WERI-Rb-1 (cell line): ENCODE measurements at places on chromosomes 16 and 17.

DNA sequence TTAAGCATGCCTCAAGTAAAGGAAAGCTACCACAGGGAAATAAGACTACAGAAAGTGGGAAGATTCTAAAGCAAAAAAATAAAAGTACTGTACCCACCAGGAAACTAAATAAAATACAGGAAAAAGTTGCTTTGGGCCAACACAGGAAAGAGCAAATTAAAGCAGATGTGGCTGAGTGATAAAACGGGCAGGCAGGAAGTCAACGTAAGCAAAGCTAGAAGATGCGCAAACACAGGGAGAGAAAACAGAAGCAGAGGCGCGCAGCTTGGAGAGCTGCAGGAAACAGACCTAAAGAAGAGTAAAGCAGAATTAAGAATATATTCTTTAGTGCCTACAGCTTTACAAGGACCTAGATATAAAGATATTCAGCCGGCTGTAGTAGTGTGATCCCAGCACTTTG is 21.7 kb downstream of the USP36 start:
- DNase-seq: no peak

- no peak for DNase-seq
These were observed 20.8 kb downstream of the UBE2G1 start for GRCh38 chr17:4345581-4346252.

GRCh38 chr17:16297367-16298139 is 55.7 kb downstream of the CENPV start:
- DNase-seq: peak; percentile 70

GRCh38 chr17:64150237-64151015 is 20.5 kb upstream of the ERN1 start:
- DNase-seq: no peak

- no peak for DNase-seq
These were observed 154.4 kb upstream of the PIRT start for GRCh38 chr17:10992106-10992880.

DNA sequence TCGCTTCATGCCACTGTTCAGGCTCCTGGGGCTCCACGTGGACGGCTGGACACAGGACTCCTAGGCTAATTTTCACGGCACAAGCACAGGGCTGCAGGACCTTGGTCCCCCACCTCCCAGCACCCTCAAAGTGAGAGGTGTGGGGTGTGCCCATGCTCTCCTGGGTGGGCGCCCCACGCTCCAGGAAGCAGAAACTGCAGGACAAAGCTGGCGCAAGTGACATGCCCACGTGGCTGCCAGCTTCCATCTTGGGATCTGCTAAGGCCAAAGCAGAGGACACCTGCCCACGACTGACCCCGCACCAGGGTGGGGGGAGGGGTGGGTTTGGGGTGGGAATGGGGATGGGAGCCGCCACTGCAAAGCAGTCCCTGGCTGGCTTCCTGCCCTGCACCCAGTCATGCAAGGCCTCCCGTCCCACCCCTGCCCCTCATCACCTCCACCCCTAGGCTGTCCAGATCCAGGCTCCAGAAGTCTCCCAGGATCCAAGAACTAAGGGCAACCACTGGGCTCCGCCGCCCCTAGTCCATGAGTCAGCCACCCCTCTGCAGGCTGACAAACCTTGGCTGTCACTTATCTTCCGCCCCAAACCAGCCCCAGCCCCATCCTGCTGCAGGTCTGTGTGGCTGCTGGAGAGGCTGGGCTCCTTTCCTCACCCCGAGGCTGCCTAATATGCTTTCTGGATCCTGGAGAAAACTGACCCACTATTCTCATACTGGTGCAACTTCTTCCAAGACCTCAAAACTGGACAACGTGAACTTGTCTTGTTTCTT is 11.1 kb downstream of the USP6 start:
- DNase-seq: no peak

DNA sequence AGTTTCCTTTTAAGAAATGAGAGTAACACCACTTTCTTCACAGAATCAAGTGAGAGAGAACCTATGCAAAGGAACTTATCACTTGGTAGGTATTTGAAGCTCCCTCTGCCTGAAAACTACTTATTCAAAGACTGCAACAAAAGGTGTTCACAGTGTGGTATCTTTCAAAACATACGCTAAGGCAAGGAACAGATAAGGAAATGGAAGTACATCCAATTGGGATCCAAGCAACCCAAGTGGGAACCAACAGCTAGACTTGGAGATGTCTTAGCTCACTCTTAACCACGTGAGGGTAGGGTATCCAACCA is 431 bp upstream of the PPM1E start:
- no peak for DNase-seq

GRCh38 chr17:16342979-16343378 is 10.3 kb downstream of the CENPV start:
- peak; percentile 20 for DNase-seq

GRCh38 chr16:49464877-49465504 is 91.4 kb downstream of the C16orf78 start:
- DNase-seq: no peak

DNA sequence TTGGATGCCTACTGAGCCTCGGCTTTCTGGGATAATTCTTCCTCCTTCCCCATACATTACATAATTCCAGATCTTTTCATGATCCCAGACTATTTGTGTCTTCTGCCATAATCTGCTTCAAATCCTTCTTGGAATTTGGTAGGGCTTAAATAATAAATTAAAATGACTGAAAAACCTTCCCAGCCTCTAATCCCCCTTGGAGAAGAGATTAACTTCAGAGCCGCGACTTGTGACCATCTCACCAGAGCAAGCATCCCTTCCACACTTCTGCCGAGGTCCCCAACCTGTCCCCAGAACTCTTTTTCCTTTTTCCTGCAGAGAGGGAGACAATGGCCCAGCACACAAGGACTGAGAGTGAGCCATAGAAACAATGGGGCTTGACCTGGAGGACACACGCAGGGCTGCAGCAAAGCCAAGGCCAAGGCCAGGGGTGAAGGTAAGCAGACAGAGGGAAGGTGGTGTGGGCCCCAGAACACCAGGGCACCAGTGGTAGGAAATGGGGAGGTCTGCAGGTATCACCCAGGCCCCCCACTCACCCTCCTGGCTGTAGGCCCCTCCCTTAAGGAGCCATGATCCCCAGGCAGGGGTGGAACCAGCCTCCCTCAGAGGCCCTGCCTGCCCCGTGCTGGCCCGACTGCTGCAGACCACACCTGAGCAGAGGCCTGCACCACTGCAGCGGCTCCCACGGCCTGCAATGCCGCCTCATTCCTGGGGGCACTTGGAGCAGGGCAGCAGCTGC is 9.6 kb upstream of the BCAR1 start:
- peak; percentile 62 for DNase-seq
